ENCODE measurements at places on chromosomes 7 and 10.

GRCh38 chr10:93911866-93912265 lies 18.1 kb downstream of the SLC35G1 start:
- DNase-seq = no peak

DNA sequence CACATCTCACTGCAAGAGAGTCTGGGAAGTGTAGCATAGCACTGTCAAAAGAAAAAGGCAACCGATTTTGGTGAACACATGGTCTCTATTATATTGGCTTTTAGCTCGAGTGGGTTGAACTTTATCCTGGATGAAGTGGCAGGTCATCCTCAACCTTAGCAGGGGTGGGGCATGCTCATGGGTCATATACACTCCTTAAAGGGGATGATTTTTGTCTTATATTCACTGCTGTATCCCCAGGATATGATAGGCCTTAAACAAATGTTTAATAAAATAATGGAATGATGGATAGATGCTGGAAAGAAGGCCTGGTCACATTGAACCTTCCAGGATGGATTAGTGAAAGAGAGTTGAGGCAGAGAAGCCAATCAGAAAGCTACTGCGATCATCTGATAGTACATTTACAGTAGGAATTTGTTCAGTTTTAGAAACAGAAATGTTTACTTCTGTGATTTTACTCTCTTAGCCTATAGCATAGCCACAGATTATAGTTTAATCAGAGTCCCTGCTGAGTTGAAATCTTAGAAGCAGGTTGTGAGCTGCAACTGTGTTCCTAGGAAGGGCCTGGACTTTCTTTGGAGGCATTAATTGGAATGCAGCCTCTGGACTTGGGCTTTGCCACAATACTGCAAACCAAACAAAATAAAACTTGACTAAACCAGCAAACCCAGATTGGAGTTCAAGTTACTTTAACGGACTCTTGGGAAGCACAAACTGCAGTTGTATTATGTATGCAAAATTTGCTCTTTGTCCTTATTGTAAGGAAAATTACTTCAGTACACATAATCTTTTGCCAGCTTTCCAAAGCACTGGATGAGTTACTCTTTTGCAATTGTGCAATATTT lies 138.3 kb downstream of the BMPER start:
- DNase-seq = no peak

- DNase-seq = no peak
These were observed 65.0 kb downstream of the PRKCQ start for GRCh38 chr10:6514844-6515780.

GRCh38 chr10:5518143-5518542 lies 6.6 kb upstream of the CALML3 start:
- DNase-seq = no peak

DNA sequence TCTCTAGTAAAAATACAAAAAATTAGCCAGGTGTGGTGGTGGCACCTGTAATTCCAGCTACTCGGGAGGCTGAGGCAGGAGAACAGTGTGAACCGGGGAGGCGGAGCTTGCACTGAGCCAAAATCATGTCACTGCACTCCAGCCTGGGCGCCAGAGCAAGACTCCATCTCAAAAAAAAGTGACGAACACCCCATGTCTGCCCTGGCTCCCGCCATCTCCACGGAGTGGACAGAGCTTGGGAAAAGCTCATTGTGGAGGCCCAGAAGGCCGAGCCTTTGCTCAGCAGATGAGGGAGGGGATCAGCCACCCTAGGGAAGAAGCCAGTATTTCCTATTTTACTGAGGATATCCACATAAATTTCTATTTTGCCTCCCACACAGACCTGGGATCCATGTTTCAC lies 136.8 kb downstream of the DIP2C start:
- DNase-seq = no peak

DNA sequence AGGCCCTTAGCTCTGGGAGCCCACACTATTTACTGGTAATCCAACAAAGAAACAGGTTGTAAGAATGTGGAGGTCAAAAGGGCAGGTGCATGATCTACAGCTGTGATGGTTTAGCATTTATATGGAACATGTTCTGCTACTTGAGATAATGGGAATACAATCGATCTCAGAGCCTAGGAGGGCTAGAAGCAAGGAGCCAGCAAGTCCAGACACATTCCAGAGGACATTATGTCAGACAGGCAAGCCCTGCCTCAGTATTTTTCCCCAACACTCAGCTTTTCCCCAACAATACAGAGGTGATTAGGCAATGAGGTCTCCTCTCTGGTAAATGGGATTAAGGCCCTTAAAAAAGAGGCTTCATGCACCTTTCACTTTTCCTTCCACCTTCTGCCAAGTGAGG lies 21.4 kb upstream of the GNAT3 start:
- DNase-seq = no peak

DNA sequence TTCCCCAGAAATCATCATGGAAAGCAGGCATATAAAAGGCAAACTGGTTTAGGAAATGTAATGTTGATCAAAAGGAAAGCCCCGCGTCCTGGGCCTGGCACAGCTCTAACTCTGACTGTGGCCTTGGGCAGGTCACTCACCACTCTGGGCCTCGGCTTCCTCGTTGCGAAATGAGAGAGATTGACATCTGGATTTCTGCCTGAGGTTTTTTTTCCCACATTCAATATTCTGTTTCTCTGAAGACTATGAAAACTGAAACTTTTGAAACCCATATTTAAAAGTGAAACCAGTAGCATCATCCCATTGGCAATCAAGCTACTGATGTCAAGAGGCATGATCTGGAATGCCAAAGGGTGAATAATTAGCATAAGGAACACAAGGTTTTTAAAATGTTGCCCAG lies 369.7 kb upstream of the NPVF start:
- DNase-seq = no peak

- no peak for DNase-seq
These were observed 8.3 kb upstream of the ZNF783 start for GRCh38 chr7:149253665-149254064.

- no peak for DNase-seq
These were observed 375.5 kb upstream of the LRRTM3 start for GRCh38 chr10:66550351-66550750.

DNA sequence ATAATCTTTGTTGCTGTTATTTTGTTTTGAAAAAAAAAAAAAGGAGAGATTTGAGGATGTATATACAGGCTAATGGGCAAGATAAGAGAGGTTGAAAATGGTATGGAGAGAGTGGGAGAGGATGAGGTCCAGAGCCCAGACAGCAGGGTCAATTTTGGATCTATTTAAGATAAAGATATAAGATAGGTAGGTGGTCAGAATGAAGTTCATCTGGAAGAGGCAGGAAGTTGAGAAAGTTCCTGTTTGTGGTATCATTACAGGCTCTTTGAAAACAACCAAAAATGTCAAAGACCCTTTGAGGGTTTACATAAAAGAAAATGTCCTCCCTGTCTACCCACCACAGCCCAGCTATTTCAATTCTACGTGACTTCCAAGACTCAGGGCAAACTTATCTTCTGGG lies 7.5 kb downstream of the CEP41 start:
- no peak for DNase-seq

GRCh38 chr7:119931230-119931824 lies 341.6 kb upstream of the KCND2 start:
- no peak for DNase-seq

DNA sequence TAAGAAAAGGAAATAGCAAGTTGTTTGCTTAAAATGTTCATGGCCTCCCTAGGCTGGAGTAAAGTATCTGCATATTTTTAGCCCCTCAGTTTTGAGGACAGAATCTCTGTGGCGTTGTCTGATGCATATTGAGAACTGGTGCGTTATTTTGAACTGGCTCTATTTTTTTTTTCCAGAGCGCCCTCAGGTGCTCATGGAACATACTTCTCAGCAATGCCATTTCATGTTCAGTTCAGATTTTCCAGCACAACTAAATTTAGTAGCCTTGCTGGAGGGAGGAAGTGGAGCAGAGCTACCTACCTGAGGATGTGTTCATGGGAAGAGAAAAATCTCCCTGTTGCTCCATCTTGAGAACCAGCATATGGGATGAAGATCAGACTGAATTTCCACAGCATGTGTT lies 870.5 kb downstream of the LRMDA start:
- no peak for DNase-seq

DNA sequence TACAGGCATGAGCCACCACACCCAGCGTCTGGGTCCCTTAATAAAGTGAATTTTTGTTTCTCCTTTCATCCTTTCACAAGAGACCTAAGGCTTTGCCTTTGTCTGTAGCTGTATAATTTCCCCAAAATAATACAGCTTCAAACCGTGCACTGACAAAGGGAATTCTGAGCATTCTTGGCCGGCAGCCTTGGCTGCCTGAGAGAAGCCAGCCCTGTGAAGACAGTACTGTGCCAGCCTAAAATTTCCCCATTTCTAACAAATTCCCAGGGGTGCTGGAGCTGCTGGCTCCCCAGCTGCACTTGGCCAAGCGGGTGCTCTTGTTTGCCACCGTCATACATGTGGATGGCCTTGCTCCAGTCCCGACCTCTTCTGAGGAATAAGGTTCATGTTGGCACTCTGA lies 106.2 kb downstream of the ZMYND11 start:
- DNase-seq = no peak

GRCh38 chr7:117873310-117874190 lies at the start of gene CTTNBP2:
Gene CTTNBP2 (minus strand): TSS chr7:117873441. CDS start chr7:117873415, 26 bp downstream.
- DNase-seq = no peak

DNA sequence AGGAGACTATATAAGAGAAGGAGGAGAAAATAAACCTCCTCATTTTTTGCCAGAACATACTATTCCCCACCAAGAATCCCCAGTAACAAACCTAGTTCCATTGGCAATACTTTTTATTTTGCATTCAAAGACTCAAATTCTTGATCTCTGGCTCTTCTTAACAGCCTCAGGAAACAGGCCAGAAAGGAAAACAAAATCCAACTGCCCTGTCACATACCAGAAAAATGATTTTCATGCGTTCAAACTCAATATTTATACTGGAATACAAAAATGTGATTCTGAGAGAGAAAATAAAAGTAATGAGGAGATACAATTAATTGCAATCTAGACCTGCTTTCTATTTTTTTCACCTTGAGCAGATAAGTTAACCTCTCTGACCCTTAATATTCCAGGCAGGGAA lies 435.9 kb upstream of the AUTS2 start:
- no peak for DNase-seq

GRCh38 chr10:54722075-54722474 lies 79.0 kb downstream of the PCDH15 start:
- no peak for DNase-seq

GRCh38 chr10:98569853-98570252 lies 123.1 kb upstream of the HPS1 start:
- no peak for DNase-seq

DNA sequence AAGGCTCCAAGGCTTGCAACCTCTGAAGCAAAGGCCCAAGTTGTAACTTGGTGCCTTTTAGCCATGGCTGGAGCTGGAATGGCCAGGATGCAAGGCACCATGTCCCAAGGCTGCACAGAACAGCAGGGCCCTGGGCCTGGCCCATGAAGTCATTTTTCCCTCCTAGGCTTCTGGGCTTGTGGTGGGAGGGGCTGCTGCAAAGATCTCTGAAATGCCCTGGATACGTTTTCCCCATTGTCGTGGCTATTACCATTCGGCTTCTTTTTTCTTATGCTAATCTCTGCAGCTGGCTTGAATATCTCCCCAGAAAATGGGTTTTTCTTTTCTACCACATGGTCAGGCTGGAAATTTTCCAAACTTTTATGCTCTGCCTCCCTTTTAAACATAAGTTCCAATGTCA lies 234.2 kb downstream of the CDK14 start:
- DNase-seq = no peak

GRCh38 chr7:45182856-45183710 lies 25.5 kb downstream of the RAMP3 start:
- no peak for DNase-seq

GRCh38 chr10:132868995-132869394 lies 73.4 kb downstream of the CFAP46 start:
- DNase-seq = no peak

DNA sequence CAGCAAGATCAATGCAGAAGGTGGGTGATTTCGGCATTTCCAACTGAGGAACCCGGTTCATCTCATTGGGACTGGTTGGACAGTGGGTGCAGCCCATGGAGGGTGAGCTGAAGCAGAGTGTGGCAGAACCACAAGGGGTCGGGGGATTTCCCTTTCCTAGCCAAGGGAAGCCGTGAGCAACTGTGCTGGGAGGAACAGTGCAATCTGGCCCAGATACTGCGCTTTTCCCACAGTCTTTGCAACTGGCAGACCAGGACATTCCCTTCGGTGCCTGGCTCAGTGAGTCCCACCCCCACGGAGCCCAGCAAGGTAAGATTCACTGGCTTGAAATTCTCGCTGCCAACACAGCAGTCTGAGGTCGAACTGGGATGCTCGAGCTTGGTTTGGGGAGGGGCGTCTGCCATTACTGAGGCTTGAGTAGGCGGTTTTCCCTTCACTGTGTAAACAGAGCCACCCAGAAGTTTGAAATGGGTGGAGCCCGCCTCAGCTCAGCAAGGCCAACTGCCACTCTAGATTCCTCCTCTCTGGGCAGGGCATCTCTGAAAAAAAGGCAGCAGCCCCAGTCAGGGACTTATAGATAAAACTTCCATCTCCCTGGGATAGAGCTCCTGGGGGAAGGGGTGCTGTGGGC lies 58.6 kb upstream of the SLC26A5 start:
- DNase-seq = no peak

- DNase-seq = no peak
These were observed 70.9 kb downstream of the MBL2 start for GRCh38 chr10:52701647-52702046.

DNA sequence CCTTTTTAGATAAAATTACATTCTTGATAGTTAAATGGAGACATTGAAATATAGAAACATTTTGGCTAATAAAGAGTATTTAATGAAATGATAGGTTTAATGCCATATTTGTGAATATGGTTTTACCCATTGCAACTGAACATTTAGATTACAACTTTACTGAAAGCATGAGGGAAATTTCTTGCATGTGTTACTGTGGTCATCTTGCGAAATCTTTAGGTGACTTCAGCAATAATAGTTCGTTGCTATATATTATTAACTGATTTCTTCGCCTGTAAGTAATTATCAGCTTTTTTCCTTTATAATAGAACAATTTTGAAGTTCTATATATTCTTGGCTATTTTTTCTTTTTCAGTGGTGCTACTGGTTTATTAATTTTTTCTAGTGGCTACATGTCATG lies 83.2 kb downstream of the MLLT10 start:
- DNase-seq = no peak

DNA sequence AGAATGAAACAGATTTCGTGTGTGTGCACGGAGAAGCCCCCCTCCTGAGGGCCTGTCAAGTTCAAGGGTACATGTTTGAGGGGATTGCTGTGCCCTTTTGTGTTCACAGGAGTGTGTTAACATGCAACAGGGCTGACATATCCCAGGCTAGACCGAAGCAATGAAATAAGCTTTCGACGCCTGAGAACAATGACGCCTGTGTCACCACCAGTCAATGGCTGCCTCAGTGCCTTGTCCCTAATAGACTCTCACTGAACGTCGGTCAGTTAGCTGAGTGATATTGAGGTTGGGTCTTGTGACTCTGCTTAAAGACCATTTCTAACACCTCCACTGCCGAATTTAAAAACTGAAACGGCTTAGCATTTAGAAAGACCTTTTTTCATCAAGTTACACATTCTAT lies 175.2 kb upstream of the TCF7L2 start:
- DNase-seq = no peak
